ENCODE measurements at places on chromosomes 3 and 15.

- no peak for DNase-seq
These were observed 200.6 kb downstream of the XXYLT1 start for GRCh38 chr3:195070336-195070735.

GRCh38 chr3:179288845-179289244 is 34.0 kb upstream of the ZNF639 start:
- DNase-seq: no peak

DNA sequence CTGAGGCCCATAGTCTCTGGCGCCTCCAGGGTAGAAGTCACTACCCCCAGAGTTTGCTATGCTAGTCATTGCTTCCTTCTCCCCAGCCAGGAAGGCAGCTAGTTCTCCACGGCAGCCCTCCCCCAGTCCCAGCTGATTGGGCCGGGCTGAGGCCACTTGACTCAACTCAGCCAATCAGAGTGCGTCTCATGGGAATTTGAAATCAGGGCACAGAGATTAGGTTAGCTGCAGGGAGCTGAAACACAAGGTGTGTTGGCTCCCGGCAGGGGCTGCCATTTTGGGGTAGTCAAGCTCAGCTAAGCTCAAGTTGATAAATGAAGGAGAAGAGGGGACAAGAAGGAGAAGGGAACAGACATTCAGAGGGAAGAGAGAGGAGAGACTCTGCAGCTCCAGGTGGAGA is 32.8 kb downstream of the LINGO1 start:
- DNase-seq: no peak

DNA sequence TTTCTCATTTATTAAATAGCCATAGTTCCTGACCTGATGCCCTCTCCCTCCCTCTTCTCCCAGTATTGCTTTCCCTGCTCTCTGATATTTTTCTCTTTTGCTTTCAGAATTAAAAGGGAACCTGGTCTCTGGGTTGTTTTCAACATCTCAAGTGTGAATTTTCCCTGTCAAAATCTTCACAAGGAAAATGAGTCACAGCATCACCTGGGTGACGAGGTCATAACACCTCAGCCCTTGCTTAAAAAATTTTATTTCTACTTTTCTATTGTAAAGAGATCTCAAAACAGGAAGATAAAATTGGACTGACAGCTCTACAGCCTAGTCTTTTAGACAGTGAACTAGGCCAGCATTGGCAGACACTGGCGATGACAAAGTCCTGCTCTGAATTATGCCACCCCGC is 40.1 kb downstream of the GAP43 start:
- DNase-seq: no peak

- DNase-seq: no peak
These were observed 62.8 kb upstream of the SNRPA1 start for GRCh38 chr15:101357885-101358284.

- DNase-seq: no peak
These were observed 68.7 kb upstream of the NMNAT3 start for GRCh38 chr3:139746481-139746880.

DNA sequence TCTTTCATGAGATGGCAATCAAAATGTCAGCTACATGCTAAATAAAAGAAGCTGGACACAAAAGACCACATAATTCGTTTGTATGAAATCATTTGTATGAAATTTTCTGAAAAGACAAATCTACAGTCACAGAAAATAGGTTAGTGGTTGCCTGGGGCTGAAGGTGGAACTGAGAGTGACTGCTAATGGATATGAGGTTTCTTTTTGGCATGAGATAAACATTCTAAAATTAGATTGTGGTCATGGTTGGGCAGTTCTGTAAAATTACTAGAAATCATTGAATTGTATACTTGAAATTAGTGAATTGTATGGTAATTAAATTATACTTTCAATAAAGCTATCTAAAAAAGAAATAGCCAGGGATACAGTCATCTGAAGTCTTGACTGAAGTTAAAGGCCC is 2.7 kb upstream of the DMXL2 start:
- no peak for DNase-seq

DNA sequence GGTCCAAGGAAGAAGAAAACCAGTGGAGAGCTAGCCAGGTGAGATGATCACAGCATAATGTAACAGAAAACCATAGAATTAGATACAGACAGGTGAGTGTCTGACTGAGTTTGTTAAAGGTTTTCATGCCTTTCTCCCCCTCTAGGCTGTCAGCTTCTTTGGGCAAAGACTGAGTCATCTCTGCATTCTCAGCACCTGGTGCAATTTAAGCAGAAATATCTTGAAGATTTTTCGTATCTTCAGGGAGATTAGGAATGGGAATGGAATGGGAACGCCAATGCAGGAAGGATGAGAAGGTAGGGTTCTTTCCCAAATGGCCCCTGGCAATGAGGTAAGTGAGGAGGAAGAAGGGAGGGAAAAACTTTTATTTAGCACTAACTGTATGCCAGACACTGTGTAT is 122.0 kb upstream of the SLC7A14 start:
- DNase-seq: no peak

DNA sequence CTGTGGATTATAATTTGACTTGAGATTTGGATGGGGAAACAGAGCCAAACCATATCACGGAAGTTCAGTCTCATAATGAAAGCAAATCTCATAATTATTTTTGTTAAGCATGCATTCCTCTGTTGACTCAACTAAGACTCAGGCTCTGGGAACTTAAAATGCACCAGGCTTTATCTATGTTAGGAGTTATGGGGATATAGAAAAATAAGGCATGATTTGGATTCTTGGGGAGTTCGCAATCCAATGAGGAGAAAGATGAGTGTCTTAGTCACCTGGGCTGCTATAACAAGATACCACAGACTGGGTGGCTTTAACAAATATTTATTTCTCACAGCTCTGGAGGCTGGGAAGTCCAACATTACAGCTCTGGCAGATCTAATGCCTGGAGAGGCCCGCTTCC is 89.4 kb upstream of the TJP1 start:
- no peak for DNase-seq

GRCh38 chr3:37170513-37170912 is 3.9 kb downstream of the LRRFIP2 start:
- no peak for DNase-seq

GRCh38 chr15:66883284-66883911 is 181.4 kb downstream of the SMAD6 start:
- peak; percentile 84 for DNase-seq

- DNase-seq: no peak
These were observed 76.0 kb downstream of the GOLGA8G start for GRCh38 chr15:28456476-28457395.

DNA sequence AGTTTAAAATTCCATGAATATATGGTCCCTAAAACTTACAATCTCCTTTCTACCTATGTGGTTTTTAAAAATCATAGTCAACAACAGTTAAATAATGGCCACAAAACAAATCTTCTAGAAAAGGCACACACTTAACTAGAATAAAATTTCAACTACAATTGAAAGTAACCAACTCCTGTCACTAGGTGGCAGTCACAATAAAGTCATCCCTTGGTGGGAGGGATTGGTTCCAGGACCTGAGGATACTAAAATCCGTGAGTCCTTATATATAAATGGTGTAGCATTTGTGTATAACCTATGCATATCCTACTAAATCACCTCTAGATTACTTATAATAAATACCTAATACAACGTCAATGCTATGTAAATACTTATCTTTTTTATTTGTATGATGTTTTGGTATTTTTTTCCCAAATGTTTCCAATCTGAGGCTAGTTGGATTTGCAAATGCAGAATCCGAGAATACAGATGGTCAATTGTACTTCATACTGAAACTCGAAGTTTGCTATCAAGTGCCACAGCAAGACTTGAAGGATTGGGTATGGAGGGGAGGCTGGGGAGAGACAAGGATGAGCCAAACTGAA is 172.6 kb downstream of the FMN1 start:
- no peak for DNase-seq

DNA sequence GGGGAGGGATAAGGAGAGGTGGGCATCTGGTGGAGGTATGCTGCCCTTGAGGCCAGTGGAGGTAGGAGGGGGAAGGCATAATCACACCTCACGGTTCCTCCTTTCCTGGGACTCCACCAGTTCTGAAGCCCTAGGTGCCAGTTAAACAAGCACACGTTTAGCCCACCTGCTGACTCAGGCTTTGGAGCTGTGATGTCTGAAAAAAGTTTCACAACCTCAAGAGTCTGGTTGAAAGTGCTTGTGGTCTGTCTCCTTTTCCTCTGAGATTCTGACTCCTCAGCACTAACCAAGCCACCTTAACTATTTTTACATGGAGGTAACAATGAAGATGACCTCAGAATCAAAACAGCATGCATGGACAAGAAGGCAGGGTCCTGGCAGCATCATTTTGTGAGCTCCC is 23.0 kb downstream of the HPS3 start:
- no peak for DNase-seq

- no peak for DNase-seq
These were observed 27.9 kb upstream of the SLC30A4 start for GRCh38 chr15:45550436-45550835.

- DNase-seq: no peak
These were observed 8.3 kb upstream of the CSPG4 start for GRCh38 chr15:75720787-75721479.

DNA sequence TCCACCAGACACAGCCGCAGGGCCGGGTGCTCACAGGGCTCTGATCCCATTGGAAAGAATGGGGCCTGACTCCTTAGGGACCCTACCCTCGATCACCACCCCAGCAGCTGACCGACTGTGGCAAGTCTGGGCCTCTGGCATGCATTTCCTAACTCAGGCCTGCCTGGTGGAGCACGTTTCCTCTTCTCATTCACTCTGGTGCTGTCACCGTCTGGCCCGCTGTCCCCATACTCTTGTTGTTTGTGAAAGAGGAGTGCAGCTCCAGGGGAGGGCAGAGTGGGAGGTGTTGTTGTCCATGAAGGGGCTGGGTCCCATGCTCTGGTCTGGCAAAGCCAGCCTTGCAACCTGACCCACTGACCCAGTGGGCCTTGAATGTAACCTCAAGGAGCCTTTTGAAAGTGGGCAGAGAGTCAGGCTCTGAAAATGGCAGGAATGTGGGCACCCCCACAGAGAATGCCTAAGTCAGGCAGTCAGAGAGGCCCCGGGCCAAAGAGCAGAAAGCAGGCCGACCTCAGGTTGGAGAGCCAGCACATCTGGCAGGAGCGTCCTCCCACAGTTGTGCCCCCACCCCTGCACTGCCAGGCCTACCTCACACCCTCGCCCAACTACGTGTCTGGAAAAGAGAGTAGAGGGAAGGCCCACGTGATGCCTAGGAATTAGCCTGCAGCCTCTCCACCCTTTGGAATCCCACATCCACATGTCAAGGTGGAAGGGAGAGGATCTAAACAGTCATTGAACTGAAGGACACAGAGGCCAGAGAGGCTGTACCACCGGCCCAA is 10.9 kb downstream of the SEMA7A start:
- no peak for DNase-seq

DNA sequence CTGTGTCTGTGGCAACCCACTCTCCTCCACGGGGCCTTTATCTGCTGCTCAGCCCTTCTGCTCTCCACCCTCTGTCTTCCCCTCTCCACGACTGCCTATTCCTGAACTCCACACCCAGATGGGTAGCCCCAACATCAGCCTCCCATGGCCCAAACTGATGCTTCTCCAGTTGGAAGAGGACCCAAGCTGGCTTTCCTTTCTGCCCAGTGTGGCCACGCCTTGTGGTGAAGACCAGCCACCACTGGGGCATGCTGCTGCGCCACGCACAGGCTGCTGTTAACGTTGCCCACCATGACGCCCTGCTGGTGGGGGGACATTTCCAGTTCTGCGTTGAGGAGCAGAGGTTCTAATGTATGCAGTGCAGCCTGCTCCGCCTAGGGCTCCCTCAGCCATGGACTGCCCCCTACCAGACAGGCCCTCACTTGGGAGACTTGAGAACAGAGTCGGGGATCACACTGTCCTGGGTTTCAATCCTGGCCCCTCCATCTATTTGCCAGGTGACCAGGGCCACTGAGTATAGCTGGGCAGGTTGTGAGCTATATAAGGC is 26.9 kb downstream of the CFAP100 start:
- DNase-seq: no peak

DNA sequence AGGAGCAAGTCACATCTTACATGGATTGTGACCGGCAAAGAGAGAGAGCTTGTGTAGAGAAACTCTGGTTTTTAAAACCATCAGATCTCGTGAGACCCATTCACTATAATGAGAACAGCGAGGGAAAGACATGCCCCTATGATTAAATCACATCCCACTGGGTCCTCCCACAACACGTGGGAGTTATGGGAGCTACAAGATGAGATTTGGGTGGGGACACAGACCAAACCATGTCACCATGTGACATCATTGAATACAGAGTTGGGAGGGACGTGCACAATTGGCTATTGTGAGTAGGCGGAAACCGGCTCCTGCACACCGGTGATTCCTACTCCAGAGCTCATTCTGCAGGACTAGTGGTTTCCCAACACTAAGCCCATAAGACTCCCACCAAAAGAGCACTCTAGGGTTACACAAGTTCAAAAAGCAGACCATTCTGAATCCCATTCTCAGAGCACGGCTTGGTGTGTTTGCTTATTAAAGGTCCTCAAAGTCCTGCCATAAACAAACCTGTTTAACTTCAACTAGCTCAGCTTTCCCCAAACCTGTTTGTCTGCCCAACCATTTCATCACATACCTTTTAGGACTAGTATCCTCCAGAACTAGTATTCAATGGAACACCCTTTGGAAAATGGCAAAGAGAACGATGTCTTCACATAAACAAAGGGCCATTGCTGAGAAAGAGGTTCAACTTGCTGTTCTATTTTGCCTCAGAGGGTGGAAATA is 167.6 kb downstream of the TLE3 start:
- DNase-seq: no peak

Measured in NCI-H446 (cell line).